ENCODE measurements at places on chromosomes 3 and 15. TPM values are rescaled to one million over a fixed set of nuclear protein-coding genes. Genes with fewer than 3 reads are reported as not detected.

Gene P3H2
- 76.2 TPM for total RNA-seq

Gene NOX5
- 1.0 TPM for total RNA-seq

Gene CCDC39
- total RNA-seq: not detected

Gene KNG1
- total RNA-seq: not detected

Gene EPHB1
- 0.08 TPM for total RNA-seq

Gene MED12L
- not detected for total RNA-seq

Gene SLC49A4
- total RNA-seq: 19.8 TPM

Gene FOXB1
- not detected for total RNA-seq

Gene ITPKA
- 0.62 TPM for total RNA-seq

Gene PDE8A
- 13.9 TPM for total RNA-seq

Gene CHRFAM7A
- 0.23 TPM for total RNA-seq

Gene GP5
- total RNA-seq: not detected

All from hair follicular keratinocyte (primary cell).